Smooth muscle cell of the brain vasculature (primary cell): ENCODE measurements at places on chromosomes 5 and 9.

- no peak for DNase-seq
These were observed 9.1 kb downstream of the ENHO start for GRCh38 chr9:34513567-34514214.

- DNase-seq: no peak
These were observed 50.9 kb upstream of the FAM169A start for GRCh38 chr5:74916831-74917710.

DNA sequence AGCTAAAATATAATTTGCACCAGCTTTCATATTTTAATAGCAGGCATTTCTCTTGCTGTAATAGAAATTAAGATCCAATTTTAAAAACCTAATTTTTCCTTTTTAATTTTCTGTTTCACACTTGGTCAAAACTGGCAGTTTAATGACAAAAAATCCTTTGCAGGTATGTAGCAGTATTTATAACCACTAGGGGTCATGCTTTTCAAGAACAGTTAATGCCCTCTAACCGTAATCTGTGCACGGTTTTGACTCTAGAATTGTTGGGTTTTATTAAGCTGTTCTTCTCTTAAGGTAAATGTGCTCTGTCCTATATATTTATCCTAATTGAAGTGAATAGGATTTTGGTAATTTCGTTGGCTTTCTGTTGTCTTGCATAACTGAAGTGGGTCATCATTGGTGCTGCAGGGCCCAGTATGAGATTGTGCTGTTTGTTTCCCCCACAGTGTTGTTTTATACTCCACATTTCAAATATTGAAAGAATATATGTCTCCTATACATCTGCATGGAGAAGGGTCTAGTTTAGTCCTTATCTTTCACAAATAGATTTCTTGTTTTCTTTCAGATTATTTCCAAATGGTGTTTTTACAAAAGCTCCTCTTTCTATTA lies 107.4 kb downstream of the SCAMP1 start:
- DNase-seq: peak; percentile 37

- no peak for DNase-seq
These were observed 166.6 kb upstream of the CD180 start for GRCh38 chr5:67363180-67363709.

DNA sequence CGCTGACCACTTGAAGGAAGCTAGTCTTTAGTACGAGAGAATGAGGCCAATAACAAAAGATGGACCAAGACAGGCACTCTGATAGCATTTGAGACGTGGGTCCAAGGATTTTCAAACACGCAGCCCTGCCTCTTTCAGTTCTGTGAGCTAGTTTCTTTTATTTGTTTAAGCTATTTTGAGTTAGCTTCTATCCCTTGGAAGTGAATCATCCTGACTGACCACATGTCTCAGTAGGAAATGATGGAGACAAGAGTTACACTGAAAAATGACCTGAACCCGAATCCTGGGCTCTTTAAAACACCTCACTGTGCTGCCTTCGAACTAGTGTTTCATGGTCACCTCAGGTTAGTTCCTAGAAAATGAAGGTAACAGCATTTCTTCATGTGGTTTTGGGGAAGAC lies 9.9 kb downstream of the TEK start:
- no peak for DNase-seq

DNA sequence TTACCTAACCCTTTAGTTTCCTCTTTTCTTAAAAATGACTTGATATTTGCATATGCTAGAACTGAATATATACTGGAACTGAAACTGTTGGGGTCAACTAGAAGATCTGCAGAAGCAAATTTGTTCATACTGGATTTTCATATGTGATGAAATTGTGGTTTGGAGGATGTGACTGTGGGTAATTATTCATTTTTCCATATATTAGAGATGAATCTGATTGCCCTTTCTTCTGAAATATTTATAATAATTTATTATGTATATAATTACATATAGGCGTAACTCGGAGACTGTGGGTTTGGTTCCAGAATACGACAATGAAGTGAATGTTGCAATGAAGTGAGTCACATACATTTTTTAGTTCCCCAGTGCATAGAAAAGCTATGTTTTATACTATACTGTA lies 149.1 kb downstream of the ATP10B start:
- no peak for DNase-seq

GRCh38 chr9:108078375-108078774 lies 588.8 kb upstream of the KLF4 start:
- no peak for DNase-seq

DNA sequence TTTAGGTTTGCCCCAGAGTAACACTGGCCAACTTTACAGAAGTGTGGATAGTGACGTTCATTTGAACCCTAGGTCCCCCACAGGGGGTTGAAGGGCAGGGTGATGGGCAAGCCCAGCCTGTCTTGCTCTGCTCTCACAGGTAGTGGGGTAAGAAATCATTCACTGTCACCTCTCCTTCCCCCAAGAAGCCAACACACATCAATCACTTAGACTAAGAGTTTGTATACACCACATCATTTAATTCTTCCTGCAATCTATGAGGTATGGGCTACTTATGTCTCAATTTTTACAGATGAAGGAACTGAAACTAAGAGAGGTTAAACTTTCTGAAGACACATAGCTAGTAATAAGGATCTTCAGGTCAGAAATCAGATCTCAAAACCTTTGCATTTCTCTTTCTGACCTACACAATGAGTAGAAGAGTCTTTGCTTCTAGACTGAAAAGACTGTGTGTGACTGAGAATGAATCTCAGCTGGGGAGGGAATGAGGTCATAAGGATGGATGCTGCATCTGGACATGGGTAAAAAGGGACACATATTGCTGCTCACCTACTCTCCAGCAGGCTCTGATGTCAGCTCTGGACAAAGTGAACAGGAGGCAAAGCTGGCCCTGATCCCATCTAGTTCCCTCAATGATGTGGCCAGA lies 81.0 kb upstream of the EQTN start:
- no peak for DNase-seq

DNA sequence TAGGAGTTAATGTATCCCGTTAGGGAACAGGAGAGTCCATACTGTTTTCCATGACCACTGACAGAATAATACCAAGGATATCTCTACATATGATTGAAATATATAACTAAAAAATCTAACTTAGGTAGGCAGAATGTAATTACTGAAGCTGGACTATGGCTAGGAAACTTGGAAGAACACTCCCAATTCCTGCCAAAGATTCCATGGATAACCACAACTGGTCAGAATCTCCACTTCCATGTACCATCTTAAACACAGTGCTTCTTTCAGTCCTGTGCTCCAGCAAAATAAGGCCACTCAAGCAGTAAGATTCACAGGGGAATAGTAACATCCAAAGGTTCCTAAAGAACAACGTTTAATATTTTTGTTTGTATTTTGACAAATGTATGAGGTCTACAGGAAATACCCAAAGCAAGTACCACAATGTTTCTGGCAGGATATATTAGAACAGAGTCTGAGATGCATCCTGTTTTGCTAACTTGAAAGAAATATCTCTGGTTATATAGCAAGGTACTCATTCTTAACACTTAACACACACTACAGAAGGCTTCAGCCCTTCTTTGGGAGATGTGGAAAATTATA lies 295.0 kb downstream of the ADAMTS6 start:
- no peak for DNase-seq

DNA sequence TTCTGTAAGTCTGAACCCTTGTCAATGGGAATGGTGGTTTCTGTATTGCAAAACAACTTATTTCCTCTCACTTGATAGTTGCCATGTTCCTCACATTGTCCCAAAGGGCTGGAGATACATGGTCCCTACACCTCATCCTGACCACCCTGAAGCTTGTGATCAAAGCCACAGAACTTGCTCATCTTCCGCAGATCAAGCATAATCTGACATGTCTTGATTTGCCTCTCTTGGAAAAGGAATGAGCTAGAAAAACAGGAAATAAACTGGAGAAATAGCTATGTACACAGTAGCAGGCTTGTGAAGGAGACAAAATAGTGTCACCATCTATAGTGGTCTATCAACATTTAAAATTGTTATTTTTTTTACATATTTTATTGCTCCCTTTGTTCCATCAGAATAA lies 871.9 kb upstream of the C9orf72 start:
- no peak for DNase-seq

DNA sequence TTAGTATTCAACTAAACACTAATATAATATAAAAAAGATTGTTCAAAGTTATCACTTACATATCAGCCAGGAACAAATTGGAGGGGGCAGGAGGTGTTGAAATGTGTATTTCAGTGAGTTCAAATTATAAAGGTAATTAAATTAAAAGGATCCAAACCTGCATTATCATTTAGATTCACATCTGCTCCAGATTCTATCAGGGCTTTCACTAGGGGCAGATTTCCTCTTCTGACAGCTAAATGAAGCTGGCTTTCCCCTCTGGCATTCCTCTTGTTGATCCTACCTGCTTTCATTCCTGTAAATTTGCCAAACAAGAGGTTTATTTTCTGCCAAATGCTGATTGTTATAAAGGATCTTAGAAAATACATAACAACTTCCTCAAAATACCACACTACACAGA lies 86.3 kb upstream of the GCNT4 start:
- DNase-seq: no peak

GRCh38 chr5:43017428-43017815 lies 22.7 kb downstream of the ANXA2R start:
- no peak for DNase-seq

- DNase-seq: no peak
These were observed 100.5 kb downstream of the PALM2AKAP2 start for GRCh38 chr9:109880276-109881169.

DNA sequence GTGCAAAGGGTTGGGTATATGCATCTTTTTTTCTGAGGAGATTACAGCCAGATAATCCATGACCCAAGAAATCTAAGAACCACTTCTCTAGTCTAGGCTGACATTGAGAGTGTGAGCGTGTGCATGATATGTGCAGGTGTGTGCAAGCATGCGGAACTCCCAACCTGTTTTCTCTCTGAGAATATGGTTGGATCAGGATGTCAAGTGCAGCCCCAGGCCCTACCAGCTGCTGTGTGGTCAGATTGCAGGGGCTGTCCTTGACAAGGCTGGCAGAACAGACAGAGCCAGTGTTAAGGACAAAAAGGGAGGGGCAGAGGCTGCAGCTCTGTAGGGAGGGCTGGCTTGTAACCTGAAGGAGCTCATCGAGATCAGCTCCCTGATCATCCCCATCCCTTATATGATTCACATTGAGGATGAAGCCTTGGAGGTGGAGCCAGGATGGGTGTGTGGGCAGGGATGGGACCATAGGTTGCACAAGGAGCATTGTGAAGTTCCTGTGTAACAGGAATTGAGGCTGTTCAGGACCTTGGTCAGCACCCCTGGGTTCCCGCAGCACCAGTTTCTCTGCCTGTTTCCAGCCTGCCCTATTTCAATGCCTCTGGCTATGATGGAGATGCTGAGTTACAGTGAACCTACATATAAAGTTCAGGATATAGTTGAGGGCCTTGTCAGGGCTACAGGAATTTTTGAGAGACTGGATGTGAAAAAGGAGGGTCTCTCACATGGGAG lies 52.6 kb upstream of the ARAP3 start:
- no peak for DNase-seq

DNA sequence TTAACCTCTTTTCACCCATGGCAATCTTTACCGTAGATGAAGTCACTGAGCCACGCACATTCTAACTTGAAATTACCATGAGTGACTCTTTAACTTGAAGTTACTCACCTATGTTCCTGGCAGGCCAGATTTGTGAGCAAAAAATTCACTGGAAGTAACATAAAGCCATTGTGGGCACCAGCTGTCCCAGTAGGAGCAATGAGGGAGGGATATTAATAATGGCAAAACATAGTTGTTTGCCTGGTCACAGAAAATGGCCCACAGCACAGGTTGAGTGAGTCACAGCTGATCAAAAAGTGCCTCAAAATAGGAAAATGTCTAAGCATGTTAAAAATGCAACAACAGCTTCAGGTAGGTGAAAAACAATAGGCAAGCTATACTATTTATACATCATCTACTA lies 146.6 kb downstream of the EFNA5 start:
- no peak for DNase-seq

- no peak for DNase-seq
These were observed 13.5 kb downstream of the RGS3 start for GRCh38 chr9:113477058-113477457.

GRCh38 chr5:98433022-98433421 lies 340.4 kb upstream of the RGMB start:
- DNase-seq: no peak
